ENCODE measurements at places on chromosomes 16 and 17.

- no peak for DNase-seq
Observed at GRCh38 chr16:8872967-8873865, 4.4 kb upstream of the CARHSP1 start.

DNA sequence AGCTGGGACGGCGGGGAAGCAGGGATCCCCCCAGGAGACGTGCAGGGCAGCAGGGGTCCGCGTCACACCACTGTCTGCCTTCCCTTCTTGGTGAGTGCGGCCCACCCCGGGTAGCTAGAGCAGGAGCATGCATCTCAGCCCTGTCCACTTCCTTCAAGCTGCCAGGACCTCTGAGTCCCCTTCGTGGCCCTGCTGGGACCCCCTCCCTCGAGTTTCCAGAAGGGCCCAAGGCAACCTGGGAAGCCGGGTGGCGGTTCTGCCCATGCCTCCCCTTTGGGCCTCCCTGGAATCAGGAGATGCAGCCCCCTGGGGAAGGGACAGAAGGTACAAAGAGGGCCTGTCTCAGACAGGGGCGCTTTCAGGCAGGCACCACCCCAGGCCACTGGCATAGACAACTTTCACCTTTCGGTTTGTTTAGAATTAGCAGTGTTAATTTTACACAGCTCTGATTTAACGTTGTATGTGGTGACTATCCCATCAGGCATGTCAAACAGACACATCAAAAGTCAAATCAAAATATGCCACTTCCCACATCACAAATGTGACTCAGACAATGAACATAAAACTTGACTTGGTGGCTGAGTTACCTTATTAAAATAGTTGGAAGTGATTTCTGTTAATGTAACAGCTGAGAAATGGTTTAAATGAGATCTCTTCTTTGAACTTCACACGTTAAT lies 94.5 kb upstream of the METRNL start:
- no peak for DNase-seq

DNA sequence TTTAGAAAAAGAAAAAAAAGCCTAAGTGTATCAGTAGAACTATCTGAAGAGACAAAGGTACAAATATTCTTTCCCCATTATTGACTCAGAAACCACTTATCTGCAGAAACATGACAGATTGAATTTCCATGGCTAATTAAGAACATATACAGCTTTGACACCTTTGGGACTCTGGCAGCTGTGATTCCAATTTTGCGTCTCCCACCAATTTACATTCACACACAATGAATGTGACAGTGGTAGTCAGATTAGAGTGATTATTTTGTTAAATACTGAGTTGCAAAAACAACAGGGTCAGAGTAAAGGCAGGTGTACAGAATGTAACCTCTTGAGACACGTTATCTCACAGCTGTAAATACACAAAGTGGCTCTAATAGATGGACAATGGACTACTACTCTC lies 5.3 kb upstream of the PPM1D start:
- DNase-seq: no peak

DNA sequence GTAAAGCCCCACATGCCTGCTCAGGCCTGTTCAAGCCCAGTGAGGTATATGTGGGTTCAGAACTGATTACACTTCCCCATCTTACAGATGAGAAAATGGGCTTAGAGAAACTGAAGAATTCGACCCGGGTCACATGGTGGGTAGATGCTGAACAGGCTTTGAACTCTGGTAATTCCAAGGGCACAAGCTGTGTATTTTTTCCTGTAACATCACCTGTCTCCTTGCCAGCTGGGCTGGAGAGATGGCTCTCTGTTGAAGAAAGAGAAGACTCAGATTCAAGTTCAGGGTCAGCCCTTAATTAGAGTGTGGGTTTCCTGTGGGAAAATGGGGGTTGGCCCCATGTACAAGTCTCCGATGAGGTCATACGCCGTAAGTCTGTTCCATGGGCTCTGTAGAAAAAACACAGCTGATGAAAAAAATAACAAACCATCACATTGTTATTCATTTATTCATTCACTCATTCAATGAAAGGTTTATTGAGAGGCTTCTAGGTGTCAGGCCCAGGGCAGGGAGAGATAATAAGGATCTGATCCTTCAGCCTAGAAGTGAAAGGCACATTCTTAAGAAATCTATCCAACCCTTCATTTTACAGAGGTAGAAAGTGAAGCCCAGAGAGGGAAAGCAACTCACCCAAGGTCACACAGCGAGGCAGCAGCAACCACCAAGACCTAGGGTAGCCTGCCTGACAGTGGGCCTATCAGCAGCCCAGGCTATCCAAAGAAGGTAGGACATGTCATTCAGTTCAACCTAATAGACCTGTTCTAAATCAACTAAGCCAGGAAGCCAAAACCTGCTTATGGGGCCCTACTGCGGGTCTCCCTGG lies 482.8 kb downstream of the SOX9 start:
- DNase-seq: no peak
